Pancreas (tissue), 10 donors: ENCODE measurements at places on chromosomes 4 and X. TPM values are rescaled to one million over a fixed set of nuclear protein-coding genes. Genes with fewer than 3 reads are reported as not detected.

DNA sequence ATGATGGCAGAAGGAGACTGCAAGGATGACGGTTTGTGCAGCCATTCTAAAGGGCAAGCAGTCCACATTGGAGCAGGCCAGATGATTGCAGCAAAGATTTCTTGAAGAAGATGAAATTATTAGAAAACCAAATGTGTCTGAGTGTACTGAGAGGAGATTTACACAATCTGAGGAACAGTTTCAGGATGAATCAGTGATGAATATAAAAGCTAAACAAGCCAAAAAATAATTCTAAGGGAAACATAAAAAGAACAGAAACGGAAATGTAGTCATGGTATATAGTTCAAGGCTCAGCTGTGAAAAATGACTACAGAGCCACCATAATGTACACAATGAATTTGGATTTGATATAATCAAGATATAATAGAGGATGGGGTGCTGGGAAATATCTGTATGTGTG is 168.5 kb downstream of the PDGFC start:
- H3K27me3 ChIP-seq, result no peaks in the 10 kb centered on the region
- H3K36me3 ChIP-seq, result no peaks in the 10 kb centered on the region
- H3K27ac ChIP-seq, result no peak overlapping the region
- H3K4me1 ChIP-seq, result no peaks in the 10 kb centered on the region
- no peak for DNase-seq

GRCh38 chr4:180423712-180424057 is 1819.5 kb upstream of the TENM3 start:
- H3K36me3 ChIP-seq, result no peaks in the 10 kb centered on the region
- no peak for DNase-seq
- H3K27ac ChIP-seq, result no peak overlapping the region
- no peak overlapping the region for H3K4me3 ChIP-seq

The EGF gene
- 25.1 TPM for total RNA-seq

DNA sequence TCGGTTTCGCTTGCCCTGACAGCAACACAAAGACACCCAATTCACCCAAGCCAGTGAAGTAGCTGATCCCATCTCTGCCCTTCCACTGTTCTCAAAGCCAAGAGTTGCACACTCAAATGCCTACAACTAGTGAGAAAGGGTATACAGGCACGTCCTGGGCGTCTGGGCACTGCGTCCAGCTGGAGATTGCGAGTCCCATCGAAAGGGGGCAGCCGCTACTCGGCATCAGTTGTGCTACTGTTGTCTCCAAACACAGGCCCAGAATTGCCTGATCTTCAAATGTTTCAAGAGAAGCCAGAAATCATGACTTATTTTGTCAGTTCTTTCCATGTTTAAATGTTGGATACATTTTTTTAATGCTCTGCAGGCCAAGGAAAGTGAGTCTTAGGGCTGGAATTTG is 487.8 kb downstream of the BCOR start:
- no peaks in the 10 kb centered on the region for H3K36me3 ChIP-seq
- no peak for DNase-seq
- H3K4me1 ChIP-seq, result no peaks in the 10 kb centered on the region
- H3K4me3 ChIP-seq, result no peak overlapping the region
- H3K27ac ChIP-seq, result no peak overlapping the region
- peaks cover 13% of the 10 kb centered on the region for H3K27me3 ChIP-seq

The AVPR2 gene
- 0.46 TPM for total RNA-seq

- no peak overlapping the region for H3K4me3 ChIP-seq
- DNase-seq, result no peak
- no peaks in the 10 kb centered on the region for H3K27me3 ChIP-seq
- no peaks in the 10 kb centered on the region for H3K36me3 ChIP-seq
Observed at GRCh38 chrX:22314211-22314610, 41.5 kb downstream of the CBLL2 start.

- no peaks in the 10 kb centered on the region for H3K36me3 ChIP-seq
- no peak for DNase-seq
- H3K4me1 ChIP-seq, result no peaks in the 10 kb centered on the region
- no peak overlapping the region for H3K4me3 ChIP-seq
- no peak overlapping the region for H3K27ac ChIP-seq
- H3K27me3 ChIP-seq, result no peaks in the 10 kb centered on the region
Observed at GRCh38 chrX:18290200-18290599, 64.3 kb downstream of the SCML2 start.

- peaks cover 5% of the 10 kb centered on the region for H3K4me1 ChIP-seq
- H3K36me3 ChIP-seq, result no peaks in the 10 kb centered on the region
- no peak overlapping the region for H3K27ac ChIP-seq
- DNase-seq, result no peak
Observed at GRCh38 chr4:88419874-88420273, 37.0 kb upstream of the HERC5 start.

DNA sequence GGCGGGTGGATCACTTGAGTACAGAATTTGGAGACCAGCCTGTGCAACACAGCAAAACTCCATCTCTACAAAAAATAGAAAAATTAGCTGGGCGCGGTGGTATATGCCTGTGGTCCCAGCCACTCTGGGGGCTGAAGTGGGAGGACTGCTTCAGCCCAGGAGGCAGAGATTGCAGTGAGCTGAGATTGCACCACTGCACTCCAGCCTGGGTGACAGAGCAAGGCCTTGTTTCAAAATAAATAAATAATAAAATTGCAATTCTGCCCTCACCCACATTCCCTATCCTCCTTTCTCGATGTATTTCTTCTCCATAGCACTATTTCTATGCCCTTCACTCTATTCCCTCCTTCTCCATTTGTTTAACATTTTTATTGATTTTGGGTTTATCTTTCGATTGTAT is 8.7 kb upstream of the SLAIN2 start:
- no peaks in the 10 kb centered on the region for H3K36me3 ChIP-seq
- H3K4me1 ChIP-seq, result peaks cover 10% of the 10 kb centered on the region
- no peak for DNase-seq
- H3K27ac ChIP-seq, result no peak overlapping the region
- H3K27me3 ChIP-seq, result no peaks in the 10 kb centered on the region

The DOK7 gene
- total RNA-seq, result 7.2 TPM
